ENCODE measurements at places on chromosomes 7 and 10. TPM values are rescaled to one million over a fixed set of nuclear protein-coding genes. Genes with fewer than 3 reads are reported as not detected.

SVIL gene
- 8.6 TPM for polyA plus RNA-seq

PRKG1 gene
- polyA plus RNA-seq: 1.5 TPM

ANKRD2 gene
- polyA plus RNA-seq: not detected

CC2D2B gene
- 0.61 TPM for polyA plus RNA-seq

CALML3 gene
- polyA plus RNA-seq: not detected
